Urothelium cell line (cell line): ENCODE measurements at places on chromosomes 16 and 17.

GRCh38 chr17:34054495-34054894 lies 200.6 kb upstream of the CCL2 start:
- DNase-seq, result no peak

DNA sequence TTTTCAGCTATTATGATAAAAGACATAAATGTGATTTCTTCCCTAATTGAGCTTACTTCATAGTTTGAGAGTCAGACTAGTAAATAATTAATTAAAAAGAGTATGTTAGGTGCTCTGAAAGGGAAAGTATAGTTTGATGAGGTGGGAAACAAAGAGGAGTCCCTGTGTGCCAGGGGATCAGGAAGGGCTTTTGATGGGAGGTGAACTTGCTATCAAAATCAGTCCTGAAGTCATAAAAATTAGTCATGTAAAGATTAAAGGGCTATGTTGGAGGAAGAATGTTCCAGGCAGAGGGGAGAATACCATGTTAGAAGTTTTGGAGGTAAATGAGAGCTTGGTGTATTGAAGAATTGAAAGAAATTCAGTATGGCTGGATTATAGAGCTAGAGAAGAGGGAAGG lies 31.0 kb downstream of the NFAT5 start:
- DNase-seq, result no peak

GRCh38 chr17:7081341-7082062 lies 1.5 kb upstream of the CLEC10A start:
- DNase-seq, result no peak

DNA sequence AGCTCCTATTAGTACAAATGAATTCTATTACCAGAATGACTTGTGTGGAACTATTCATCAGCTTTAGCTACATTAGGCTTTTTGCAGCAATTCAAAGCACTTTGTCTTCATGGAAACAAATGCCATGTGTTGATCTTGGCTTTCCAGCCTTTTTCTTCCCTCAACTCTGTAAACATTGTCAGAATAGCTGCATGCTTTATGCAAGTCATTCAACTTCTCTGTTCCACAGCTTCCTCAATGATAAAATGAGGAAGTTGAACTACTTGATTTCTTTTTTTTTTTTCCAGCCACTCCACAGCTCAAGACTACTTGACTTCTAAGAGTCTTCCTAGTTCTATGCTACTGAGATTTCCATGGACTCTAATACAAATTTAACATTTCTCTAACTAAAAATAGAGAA lies 41.1 kb downstream of the KIAA0753 start:
- no peak for DNase-seq

DNA sequence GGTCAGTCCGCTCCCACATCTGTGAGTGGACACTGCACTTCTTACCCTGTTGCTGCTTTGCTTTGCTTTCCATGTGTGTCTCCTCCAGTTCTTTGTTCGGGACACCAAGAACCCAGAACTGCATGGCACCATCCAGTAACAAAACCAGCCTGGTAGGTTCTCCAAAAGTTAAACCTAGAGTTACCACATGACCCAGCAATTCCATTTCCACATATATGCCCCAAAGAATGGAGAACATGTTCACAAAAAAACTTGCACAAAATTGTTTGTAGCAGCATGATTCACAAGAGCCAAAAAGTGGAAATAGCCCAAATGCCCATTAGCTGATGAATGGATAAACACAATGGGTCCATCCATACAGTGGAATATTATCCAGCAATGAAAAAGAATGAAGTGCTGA lies 10.3 kb upstream of the CCL22 start:
- DNase-seq, result no peak

DNA sequence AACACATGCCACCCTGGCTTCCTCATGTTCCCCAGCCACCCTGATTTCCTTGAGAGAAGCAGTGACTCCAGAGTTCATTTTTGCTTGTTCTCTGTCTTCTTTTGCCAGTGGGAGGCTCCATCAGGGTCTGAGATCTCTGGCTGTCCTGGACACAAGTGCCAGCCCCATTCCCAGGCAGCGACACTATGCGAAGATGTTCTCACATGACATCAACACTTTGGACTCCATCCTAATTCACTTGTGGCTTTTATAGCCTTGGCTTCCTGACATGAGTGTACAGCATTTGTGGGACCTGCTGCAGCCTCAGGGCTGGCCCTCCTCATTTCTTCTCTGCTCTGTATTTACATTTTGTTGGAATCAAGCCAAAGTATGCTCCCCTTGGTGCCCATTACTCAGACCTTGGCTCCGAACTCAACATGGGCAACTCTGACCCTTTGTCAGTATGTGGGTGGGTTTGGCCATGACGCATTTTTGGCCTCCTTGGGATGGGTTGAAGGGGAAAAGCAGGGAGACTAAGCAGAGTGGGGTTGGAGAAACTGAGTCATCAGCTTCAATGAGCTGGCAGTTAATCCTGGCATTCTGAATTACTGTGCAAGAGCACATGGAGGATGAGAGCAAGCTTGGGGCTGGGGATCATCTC lies 119.0 kb upstream of the EEF2KMT start:
- peak; percentile 72 for DNase-seq

DNA sequence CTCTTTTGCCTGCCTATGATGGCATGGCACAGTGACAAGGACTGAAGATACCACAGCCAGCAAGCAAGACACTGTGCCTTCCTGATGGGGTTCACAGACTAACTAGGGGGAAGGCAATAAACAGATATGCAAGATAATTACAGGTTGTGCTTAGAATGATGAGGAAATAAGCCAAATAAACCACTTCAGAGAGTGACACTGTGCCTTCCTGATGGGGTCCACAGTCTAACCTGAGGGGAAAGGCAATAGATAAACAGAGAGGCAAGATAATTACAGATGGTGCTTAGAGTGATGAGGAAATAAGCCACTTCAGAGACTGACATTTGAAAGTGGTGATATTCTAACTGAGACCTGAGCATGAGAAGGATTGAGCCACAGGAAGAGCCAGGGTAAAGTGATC lies 84.2 kb downstream of the HS3ST2 start:
- DNase-seq, result no peak

DNA sequence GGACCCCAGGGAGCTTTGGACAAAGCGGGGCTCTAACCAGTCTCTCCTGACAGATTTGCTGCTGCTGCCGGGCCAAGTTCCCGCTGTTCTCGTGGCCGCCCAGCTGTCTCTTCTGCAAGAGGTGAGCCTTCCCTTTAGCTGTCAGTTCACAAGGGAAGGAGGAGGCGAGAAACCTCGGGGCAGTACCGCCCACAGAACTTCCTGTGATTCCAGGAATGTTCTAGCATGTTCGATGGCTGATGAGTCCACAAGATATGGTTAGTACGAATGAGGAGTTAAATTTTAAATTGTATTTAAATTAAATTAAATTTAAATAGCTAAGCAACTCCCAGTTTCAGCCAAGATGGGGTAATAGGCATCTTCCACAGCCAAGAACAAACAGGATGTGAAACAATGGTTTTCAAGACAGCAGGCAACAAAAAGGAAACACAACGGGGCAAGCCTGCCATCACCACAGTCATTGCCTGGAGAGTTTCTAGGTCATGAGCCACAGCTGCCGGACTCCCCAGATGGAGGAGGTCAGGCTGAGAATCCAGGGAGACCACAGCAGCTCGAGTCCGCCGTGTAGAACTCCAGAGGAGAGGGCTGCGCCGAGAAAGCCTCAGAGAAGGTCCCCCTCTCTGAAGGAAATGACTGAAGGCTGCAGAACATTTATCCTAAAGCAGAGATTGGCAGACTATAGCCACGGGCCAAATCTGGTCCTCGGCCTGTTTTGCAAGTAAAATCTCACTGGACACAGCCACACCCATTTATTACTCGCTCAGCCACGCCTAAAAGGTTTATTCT lies 9.5 kb upstream of the TCF25 start:
- DNase-seq, result no peak

GRCh38 chr17:351875-352420 lies 659 bp downstream of the RPH3AL start:
- DNase-seq, result no peak

DNA sequence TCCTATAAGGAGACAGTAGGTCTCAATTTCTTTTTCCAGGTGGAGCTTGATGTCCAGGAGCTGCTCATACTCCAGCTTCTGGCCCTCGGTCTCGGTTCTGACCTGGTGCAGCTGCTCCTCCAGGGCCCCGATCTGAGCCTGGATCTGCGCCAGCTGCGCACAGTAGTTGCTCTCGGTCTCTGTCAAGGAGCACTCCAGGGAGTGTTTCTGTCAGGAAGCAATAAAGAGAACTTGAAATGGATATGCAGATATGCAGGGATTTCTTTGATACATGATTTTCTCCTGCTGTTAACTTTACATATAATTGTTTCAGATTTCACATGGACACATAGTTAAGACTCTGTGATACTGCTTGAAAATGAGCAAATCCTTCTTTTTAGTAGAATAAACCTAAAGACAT lies 4.7 kb downstream of the KRT25 start:
- DNase-seq, result no peak

DNA sequence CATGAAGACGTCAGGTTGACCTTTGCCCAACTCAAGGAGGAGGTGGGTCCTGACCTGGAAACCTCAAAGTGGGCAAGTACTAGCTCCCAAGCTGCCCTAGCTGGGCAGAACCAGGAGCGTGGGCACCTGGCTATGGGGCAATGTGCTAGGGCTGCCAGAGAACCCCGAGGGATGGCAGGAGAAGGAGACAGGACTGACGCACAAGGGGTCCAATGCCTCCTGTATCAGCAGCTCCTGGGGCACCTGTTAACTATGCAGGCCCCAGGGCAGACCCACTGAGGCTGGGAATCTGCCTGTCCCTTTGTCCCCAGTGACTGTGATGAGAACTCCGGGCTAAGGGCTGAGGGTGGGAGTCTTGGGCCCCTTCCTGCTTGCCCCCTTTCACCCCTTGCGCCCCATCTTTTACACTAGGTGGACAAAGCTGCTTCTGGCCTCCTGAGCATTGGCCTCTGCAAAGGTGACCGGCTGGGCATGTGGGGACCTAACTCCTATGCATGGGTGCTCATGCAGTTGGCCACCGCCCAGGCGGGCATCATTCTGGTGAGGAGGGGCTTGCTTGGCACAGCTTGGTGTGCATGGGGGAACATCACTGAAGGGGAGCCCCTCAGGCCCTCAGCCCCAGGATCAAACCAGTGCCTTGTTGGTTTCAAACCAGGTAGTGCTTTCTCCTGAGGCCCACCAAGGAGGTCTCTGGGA lies 7.7 kb downstream of the CHAD start:
- DNase-seq, result no peak

GRCh38 chr16:82945420-82946101 lies 318.8 kb downstream of the CDH13 start:
- no peak for DNase-seq
